ENCODE measurements at places on chromosomes 16 and 17.
A peak's percentile ranks its signal among the peaks of the same experiment; 100 is the strongest.

DNA sequence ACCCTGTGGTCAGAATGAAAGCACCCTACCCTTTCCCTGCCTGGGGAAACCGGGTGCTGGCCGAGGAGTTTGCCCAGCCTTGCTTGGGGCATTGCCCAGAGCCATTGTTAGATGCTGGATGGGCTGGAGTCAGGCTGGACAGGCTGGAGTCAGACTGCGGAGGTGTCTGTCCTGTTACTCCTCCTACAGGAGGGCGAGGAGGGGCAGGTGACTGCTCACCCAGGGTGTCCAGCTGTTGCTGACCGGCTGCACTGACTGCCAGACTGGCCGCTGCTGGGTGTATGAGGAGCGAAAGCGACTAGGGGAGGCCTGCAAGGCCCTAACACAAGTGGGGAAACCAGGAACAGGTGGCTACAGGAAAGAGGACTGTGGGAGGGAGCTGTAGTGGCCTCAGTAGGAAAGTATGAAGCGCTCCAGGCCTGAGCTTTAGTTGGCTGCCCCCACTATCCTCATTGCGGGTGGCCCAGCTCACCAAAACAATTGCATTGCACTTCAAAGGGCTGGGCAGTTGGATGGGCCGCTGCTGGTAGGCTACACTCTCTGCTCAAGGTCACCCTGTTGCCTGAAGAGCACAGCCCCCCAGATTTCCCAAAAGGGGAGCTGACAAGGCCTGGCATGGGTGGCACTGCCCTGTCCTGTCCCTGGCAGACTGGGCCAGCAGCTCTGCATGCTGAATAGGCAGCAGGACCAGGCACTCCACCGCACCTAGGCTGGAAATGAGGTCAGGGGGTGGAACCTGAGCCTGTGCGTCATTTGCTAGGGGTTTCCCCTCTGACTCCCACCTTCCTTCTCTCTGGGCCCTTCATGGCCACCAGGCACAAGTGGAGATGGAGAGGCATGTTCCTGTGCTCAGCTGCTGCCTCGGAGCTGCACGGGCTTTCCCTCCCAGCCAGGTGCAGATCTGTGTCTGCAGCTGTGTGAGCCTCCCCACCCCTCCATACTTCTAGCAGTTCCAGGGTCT, 18.4 kb downstream of the LDHD start:
- DNase-seq = peak; percentile 18

- DNase-seq = no peak
Observed at GRCh38 chr16:28062847-28063521, 530 bp downstream of the GSG1L start.

- DNase-seq = no peak
Observed at GRCh38 chr17:69339937-69340336, 13.0 kb upstream of the ABCA5 start.

GRCh38 chr17:19301274-19301951, 61.1 kb downstream of the B9D1 start:
- DNase-seq = no peak

- no peak for DNase-seq
Observed at GRCh38 chr17:82874011-82874835, 34.4 kb upstream of the ZNF750 start.

- no peak for DNase-seq
Observed at GRCh38 chr16:11484691-11485258, 101.9 kb downstream of the LITAF start.

DNA sequence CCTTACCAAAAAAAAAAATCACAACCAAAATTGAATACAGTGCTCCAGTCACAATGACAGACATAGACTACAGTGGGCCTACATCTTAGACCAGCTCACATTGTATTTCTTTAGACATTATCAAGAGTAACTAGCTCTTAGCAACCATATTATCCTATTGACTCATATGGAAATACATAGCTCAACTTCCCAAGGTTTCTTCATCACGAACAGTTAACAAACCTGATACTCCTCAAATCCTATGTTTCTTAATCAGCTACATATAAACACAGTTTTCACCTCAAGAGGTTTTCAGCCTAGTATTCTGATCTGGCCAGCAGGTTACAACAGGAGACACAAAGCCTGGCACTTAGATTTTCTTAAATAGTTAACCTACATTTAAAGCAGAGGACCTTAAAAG, 29.7 kb downstream of the CMC2 start:
- no peak for DNase-seq

GRCh38 chr17:36933512-36934143, 3.6 kb upstream of the LHX1 start:
- no peak for DNase-seq

GRCh38 chr17:54348234-54348633, 525.5 kb downstream of the KIF2B start:
- no peak for DNase-seq

DNA sequence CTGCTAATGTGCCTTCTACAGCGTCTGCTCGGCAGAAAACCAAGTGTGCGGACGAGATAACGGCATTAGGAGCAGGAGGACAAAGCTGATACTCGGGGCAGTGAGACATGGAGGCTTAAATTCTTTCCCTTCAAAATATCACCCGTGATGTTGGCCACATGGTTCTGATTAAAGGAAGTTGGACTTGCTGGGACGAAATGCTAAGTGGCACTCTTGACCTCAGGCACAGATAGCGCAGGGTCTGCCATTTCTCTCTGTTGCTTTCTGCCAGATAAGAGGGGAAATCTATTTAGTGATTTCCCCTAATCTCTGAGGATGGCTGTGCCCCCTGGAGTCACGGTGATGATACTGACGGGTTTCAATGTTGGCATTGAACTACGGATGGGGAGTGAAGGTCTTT, 509.6 kb upstream of the EEF2KMT start:
- no peak for DNase-seq

GRCh38 chr16:48810436-48810802, 200.4 kb upstream of the N4BP1 start:
- no peak for DNase-seq
